Fibroblast of skin of back (primary cell): ENCODE measurements at places on chromosomes 2 and 18.

GRCh38 chr18:5457462-5457957 is 86.3 kb downstream of the EPB41L3 start:
- no peak for DNase-seq

DNA sequence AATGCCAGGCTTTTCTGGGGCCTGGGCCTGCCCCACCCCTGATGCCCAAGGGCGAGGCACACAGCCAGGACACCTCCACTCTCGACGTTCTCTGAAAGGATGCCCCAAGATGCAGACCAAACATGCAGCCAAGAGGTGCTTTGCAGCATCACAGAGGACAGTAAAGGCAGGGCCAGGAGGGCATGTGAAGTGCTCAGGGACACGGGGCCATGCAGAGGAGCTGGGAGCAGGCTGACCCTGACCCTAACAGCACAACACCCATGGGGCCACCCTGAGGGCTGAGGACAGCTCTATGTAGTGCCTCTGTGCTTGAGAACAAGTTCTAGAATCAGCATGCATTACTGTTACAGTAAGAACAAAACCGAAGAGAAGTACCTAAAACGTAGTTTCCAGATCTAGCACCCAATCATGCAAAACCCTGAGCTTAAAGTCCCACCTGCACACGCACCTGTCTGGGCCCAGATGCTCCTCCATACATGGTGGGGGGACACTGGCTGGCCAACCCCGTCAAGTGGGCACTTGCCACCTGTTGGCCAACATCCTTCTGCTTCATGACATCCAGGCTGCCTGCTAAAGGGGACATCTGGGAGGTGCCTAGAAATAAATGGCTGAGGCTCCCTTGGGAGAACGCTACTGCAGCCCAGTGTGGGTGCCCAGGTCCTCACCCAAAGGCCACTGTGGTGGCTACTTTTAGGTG is 15.4 kb downstream of the HS6ST1 start:
- no peak for DNase-seq

DNA sequence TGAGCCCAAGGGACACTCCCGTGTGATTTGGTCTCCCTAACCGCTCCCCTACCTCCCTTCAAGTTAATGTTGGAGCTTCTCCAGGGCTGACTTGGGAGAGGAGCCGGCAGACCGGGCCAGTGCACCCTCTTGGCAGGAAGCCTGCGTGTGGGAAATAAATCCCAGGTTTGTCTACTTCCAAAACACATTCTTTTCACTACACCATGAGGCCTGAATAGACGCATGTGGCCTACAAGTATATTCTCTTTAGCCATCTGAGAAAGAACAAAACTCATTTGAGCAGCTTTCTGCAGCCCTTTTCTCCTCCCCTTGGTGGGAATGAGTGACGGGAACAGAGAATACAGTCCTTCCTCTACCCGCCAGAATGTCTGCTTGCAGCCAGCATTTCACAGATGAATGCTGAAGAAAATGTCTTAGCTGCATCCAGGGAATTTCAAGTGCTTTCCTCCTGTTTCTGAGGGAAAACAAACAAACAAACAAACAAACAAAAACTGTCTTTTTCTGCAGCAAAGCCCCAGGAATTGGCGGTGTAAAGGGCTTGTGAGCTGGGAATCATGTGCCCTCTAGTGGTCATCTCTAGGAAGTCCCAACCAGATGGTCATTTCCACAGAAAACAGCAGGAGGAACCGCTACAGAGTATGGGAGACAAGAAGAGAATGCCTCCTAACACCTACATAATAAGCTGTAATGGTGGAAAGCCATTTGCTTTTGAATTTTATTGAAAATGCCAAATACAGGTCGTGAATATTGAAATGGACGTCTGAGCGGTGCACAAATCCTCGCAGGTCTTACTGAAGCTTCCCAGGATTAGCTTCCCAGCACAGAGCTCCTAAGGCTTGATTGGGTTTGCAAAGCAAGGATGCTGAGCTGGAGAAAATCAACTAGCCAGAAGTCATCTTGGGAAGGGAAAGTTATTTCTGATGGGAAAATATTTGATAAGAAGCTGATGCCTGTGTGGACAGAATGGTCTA is 41.2 kb upstream of the DAPL1 start:
- peak; percentile 60 for DNase-seq

GRCh38 chr2:128402911-128403670 is 84.4 kb upstream of the HS6ST1 start:
- no peak for DNase-seq

- no peak for DNase-seq
Measured at GRCh38 chr2:231050018-231050901, 6.4 kb upstream of the PSMD1 start.

DNA sequence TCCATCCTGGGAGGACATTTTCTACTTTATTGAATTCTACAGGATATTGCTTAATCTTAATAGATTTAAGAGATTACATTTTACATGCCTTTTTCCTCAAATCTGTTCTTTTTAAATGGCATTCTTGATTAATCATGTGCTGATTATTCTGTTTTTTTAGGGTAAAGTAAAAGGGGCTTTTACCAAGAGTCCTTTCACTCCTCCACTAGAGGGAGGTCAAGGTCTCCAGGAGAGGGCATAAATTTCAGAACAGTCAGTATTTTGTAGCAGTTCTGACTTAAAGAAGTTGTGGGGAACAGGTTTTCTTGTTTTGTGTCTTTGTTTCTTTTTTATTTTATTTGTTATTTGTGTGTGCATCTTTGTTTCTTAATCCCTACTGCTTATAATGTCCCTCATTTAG is 25.4 kb downstream of the WDR75 start:
- DNase-seq, result peak; percentile 33

DNA sequence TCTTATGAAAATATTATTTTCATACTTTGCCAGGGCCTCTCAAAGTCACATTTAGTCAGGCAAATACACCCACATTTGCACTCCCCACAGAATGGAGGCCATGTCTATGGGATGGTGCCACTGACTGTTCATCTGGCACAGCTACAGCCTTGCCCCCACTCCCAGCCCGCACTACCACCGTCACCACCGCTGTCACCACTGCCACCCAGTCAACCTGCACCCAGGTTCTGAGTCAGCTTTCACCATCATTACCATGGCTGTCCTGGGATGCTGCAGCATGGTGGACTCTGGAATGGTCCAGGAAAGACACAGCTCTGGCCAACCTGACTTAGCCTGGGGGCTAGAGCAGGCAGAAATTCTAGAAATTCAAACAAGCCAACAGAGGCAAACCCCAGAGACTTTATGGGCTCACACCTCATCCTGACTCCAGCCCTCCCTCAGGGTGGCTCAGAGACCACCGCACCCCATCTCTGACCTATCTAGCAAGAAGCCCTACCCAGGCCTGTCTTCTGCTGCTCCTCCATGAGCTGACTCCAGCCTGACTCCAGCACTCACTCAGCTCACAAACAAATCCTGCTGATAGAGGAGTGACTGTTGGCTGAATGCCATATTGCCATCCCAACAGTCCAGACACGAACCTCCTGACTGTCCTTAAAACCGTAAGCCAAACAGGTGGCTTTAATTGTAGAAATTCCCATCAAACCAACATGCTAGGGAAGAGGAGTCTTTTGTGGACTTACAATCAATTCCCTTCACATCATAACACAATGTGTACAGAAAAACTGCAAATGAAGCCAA is 28.0 kb downstream of the DNER start:
- no peak for DNase-seq

GRCh38 chr18:48902023-48902855 is 48.5 kb downstream of the SMAD7 start:
- DNase-seq, result peak; percentile 97

DNA sequence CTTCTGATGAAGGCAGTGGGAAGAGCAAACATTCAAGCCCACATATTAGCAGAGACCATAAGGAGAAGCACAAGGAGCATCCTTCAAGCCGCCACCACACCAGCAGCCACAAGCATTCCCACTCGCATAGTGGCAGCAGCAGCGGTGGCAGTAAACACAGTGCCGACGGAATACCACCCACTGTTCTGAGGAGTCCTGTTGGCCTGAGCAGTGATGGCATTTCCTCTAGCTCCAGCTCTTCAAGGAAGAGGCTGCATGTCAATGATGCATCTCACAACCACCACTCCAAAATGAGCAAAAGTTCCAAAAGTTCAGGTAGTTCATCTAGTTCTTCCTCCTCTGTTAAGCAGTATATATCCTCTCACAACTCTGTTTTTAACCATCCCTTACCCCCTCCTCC is 35.4 kb downstream of the CCNT2 start:
- no peak for DNase-seq

GRCh38 chr2:8643996-8644356 is 37.9 kb upstream of the ID2 start:
- no peak for DNase-seq

- peak; percentile 36 for DNase-seq
Measured at GRCh38 chr2:28662044-28662443, 89.6 kb upstream of the PPP1CB start.

DNA sequence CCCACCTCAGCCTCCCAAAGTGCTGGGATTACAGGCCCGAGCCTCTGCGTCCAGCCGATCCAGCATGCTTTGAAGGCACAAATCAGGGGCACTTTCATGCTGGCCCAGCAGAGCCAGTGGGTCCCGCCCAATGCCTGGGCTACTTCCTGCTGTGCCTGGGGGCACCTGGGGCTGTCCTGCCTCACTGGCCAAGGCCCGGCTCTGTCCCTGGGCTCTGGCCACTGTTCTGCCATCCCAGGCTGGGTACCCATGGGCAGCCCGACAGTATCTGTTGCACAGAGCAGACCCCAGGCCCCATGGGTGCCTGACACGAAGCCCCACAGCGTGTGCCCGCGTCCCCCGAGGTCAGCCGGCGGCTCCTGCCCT is 6.8 kb upstream of the GAL3ST2 start:
- DNase-seq, result no peak

DNA sequence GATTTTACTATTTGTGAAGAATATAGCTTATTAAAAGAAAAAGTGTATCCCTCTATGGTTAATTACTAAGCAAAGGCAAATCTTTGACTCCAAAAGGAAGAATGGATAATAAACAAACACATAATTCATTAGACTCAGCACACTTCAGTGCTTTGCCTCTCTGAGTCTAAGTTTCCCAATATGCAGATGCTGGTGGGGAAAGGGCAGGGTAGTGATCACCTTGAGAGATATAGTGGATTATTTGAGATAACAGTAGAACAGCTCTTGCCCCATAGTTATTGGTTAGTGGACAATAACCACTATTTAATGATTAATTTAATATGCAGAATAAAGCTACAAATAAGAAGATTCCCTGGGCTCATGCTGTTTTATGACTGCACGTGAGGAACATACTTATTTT is 98.2 kb upstream of the SLC8A1 start:
- DNase-seq, result no peak

GRCh38 chr18:37684590-37684989 is 119.0 kb upstream of the CELF4 start:
- DNase-seq, result no peak

DNA sequence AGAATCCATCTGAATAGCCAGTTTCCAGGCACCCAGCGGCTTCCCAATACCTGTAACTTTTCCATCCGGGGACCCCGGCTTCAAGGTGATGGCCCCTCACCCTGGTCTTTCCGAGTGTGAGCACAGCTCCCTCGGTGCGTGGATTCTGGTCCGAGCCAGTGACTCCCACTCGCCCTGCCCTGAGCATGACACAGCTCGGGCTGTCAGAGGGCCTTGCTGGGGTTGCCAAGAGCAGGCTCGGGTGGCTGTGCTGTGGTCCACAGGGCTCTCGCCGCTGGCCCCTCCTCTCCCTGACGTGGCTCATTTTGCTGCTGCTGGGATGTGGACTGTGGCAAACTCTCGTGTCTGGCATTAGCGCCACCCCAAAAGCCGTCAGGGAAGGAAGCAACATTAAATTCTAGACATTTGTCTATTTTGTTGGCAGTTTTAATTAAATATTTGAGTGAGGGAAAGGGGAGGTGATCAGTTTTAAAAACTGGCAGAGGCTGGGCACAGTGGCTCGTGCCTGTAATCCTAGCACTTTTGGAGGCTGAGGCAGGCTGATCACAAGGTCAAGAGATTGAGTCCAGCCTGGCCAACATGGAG is 5.6 kb upstream of the ESPNL start:
- no peak for DNase-seq

DNA sequence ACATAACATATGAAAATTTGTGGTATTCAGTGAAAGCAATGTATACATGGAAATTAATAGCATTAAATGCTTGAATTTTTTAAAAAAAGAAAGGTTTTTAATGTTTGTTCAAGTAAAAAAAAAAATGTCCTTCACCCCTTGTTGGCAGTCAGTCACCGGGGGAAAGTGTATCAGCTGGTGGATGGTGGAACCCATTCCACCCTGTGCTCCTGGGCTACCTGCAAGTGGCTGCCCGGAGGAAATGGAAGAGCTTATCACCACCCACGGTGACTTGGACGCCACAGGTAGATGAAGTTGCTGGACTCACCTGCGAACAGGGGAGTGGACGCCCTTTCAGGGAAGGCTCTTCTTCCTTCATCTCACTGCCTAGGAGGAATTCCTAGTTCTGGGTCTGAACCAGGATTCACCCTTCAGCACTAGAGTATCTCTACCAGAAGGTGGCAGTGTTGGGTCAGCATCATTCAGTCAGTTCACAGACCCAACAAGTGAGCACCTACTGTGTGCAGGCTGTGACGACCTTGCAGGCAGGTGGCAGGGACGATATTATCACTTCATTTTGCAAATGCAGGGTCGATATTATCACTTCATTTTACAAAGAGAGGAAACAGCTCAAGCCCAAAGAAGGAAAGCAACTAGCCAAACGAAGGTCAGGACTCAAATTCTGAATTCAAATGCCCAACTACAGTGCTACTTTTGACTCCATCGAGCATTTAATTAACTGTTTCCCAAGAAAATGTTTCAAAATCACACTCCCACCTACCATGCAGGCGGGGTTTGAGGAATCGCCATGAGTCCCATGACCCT is 35.8 kb downstream of the CIB4 start:
- DNase-seq, result peak; percentile 37

- DNase-seq, result peak; percentile 43
Measured at GRCh38 chr2:48569433-48569832, 39.5 kb downstream of the STON1 start.

GRCh38 chr2:67806816-67807215 is 256.0 kb downstream of the C1D start:
- no peak for DNase-seq

GRCh38 chr18:24041691-24042090 is 27.1 kb downstream of the TTC39C start:
- DNase-seq, result no peak

DNA sequence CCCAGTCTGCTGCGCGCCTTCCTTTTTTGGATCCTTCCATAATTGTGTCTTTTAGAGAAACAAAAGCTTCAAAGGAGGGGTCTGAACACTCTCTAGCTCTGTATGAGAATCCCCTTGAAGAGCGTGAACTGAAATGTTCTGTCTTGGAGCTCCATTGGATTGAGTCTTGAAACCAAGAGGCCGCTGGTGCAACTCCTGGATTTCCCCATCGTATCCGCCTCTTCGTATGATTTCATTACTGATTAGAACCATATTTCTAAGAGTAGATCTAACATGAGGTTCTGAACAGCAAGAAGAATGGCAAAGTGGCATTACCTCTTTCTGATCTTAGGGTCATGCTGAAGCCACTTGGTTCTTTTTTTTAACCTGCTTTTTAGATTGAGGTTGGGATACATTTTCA is 31.4 kb upstream of the NRP2 start:
- no peak for DNase-seq

DNA sequence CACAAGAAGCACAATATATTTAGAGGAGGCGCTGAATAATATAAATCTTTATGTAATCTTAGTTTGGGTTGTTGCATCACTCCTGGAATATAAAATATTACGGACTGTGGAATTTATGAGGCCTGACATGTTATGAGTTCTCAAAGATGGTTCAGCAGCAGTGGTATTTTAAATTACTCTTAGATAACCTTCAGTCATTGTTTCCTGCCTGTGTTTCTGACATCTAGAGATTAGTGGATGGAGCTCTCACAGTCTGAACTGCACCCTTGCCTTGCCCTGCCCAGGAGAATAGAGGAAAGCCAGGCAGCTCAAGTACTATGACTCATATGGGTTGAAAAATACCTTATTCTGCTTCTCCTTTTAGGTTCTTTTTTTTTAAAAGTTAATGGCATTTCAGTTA is 70.0 kb downstream of the ACSL3 start:
- DNase-seq, result no peak
